Left cardiac atrium (tissue), 4 donors: ENCODE measurements at places on chromosomes 11 and 22.
A peak's percentile ranks its signal among the peaks of the same experiment; 100 is the strongest.

DNA sequence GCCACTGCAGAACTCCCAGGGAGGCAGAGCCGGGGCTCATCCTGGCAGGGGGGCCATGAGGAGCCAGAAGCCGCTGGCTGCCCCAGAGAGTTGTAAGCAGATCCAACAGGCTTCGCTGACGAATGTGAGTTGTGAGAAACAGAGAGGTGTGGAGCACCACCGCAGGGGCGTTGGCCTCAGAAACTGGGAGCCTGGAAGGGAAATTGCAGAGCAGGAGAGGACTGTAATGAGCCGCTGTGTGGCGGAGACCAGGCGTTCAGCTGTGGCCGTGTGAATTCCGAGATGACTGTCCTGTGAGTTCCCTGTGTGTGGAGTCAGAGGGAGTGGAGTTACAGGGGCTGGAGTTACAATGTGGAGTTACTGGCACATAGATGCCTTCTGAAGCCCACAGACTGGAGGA, 27.7 kb upstream of the ETS1 start:
- DNase-seq = no peak

- no peak for DNase-seq
Observed at GRCh38 chr11:62505059-62505439, 41.6 kb downstream of the AHNAK start.

DNA sequence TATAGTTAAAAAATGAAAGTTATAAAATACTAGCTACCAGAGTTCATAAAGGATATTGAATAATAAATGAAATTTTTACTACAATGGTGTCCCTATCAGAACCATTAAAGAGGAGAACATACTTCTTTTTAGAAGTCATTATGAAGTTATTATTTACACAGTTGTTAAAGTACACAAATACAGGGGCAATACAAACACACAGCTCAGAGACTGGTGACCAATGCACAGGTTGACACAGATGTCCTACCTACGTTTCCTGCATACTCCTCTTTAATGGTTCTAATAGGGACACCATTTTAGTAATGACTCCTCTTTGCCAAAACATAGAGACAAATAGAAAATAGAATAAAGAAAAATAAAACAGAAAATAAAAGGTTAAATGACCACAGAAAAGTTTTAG, 10.1 kb downstream of the NLRP10 start:
- DNase-seq = no peak

DNA sequence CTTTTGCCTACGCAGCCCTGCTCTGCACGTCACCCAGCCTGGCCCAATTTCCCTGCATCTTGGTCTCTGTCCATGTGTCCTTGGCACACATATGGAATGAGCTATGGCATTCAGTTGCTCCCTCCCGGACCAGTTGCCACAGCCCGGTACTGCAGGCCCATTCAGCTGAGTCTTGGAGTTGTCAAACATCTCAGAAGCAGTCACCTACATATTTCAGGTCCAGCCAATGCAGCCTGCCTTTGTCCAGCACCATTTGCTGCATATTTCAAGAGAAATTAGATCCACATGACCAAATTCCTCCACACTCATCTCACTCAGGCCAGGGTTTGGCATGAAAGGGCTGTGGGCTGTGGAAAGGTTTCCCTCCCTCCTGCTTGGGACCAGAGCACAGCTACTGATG, 76.8 kb downstream of the MN1 start:
- peak; percentile 7 for DNase-seq

DNA sequence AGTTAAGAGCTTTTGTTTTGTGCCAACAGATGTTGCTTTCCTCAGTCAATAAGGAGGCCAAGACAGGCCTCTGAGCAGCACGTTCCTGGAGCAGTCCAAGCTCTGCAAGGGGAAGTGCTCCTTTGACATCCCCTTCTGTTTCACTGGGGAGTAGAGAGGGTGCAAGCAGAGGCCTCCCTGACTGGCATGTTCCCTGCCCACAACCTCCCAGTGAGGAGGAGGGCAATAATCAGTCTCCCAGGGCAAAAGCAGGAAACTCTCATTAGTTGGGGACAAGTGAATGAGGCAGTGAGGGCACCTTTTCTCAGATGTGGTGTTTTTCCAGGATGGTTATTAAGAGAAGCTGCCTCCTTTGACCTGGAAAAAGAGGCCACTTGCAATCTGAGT, 79.5 kb upstream of the ZBED5 start:
- no peak for DNase-seq

DNA sequence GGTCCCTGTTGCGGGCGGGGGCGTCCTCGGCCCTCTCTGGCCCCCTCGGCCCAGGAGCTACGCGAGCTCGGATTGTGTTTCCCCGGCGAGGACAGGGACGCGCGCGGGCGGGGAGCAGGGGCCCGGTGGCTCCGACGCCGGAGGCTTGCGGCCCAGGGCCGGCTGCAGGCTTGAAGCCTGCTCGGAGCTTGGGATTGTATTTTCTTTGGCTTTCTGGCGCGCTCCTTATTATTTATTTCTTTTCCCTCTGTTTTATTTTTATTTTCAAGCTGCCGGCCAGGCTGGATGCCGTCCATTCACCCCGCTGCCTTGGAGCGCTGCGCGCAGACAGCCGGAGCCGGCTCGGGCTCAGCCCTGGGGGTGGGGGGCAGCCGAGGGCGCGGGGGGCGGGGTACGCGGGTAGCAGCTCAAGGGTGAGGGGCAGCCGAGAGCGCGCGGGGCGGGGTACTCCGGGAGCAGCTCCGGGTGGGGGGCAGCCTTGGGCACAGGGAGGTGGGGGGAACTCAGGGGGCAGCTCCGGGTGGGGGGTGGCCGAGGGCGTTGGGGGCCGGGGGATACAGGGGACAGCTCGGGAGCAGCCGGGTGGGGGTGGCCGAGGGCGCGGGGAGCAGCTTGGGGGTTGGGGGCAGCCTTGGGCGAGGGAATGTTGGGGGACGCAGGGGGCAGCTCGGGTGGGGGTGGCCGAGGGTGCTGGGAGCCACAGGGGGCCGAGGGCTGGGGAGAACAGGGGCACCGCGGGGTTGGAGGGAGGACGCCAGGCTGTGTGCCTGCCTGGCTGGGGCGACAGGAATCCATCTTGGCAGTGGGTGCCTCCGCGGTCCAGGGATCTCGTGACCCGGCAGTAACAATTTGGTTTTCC, 42.7 kb downstream of the KCNJ1 start:
- DNase-seq = no peak

DNA sequence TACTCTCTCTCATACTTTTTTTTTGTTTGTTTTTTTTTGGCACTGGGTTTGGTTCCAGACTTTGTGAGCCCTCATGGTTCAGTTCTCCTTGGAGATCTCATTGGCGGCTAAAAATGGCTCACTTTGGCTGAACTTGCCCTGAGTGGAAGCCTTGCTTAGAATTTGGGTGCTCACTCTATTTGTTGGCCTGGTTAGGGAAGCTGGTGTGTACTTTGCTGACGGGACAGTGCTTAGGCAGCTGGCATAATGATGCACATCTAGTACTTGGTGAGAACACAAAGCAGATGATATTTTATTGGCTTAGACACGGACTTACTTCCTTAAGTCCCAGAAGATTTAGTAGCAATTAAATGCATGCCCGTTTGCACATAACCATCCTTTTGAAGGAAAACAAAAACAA, 66.5 kb upstream of the GRAMD1B start:
- no peak for DNase-seq

- no peak for DNase-seq
Observed at GRCh38 chr11:69039501-69039900, 9.2 kb upstream of the TPCN2 start.

DNA sequence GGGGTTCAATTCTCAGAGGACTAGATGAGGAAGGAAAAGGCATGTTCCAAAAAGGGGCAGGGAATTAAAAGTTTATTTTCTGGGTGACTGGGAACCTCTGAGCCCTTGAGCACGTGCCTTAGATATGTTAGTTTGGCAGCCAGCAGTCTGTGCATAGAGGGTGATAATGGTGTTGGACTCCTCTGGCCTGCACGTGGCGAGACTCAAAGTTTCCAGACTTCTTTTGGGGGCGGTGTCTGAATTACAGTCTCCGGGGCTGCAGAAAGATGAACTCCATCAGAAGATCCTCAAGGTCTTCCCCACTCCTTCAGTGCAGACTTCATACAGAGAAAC, 861 bp upstream of the ZNRF3 start:
- no peak for DNase-seq

DNA sequence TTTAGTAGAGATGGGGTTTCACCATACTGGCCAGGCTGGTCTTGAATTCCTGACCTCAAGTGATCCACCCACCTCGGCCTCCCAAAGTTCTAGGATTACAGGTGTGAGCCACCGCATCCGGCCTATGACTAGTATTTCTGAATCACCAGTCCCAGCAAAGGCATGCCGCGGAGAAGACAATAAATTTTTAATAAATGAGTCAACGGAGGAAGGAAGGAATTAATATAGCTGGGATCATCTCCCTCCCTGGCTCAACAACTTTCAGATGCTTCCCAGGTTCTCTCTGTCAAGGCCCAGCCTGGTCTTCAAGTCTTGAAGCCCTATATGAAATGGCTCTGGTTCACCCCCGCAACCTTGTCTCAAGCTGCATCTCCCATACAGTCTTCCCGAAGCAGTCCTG, 45.7 kb downstream of the CYTH4 start:
- no peak for DNase-seq

DNA sequence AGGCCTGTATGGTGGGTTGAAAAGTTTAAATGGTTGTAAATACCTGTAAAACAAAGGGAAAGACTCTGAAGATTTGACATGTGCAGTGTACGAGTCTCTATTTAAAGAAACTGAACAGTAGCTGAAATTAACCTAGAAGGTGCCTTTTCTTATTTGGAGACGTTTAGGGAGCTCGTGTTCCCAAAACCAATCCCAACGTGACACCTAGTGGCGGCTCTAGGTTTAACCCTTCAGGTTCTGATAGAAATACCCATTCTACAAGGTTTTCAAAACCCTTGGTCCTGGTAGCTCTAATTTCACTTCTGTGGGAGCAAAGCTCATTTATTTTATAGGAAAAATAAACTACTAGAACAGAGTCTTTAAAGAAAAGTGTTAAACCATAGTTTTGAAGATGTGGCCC, 258.3 kb downstream of the LRRC4C start:
- no peak for DNase-seq

GRCh38 chr11:121773076-121773475, 320.3 kb upstream of the SORL1-AS1 start:
- DNase-seq = no peak

GRCh38 chr11:83723999-83724398, 437.8 kb upstream of the CCDC90B start:
- DNase-seq = peak; percentile 29

DNA sequence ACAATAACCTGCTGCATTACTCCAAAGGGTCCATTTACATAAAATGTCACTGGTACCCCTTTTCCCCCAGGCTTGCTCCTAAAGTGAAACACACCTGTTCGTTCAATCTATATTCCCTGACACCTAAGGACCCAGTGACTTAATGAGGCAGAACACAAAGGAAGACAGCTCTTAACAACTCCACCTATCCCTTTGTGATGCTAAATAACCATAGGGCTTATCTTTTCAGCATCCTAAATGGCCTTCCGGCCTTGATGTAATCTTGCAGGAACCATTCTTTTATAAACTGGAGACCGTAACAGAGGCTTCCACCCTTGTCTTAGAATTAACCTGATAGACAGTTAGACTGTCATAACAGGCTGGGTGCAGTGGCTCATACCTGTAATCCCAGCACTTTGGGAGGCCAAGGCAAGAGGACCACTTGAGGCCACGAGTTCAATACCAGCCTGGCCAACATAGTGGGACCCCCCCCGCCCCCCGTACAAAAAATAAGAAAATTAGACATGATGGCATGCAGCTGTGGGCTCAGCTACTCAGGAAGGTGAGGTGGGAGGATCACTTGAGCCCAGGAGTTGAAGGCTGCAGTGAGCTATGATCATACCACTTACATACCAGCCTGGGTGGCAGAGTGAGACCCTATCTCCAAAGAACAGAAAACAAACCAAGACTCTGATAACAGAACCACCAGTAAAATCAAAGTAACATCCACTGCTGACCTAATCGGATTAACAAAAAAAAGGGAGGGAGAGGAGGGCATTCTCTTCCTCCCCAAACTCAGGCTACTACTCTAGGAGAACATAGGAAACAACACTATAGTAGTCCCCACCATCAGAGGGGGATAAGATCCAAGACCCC, 5.1 kb downstream of the CHEK2 start:
- no peak for DNase-seq

- DNase-seq = no peak
Observed at GRCh38 chr11:100872951-100873740, 186.1 kb downstream of the ARHGAP42 start.

DNA sequence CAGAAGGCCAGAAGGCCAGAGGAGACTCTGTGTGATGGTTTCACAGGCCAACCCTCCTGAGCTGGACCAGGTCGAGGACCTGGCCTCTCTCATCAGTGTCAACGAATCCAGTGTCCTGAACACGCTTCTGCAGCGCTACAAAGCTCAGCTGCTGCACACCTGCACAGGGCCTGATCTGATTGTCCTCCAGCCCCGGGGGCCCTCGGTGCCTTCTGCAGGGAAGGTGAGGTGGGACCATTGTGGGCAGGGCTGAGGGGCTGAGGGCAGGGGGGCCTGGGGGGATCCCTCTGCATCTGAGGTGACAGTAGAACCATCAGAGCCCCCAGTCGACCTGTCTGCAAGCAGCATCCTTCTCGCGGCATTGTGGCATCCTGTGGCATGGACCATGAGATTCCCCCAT, 30.3 kb downstream of the MYO18B start:
- no peak for DNase-seq

DNA sequence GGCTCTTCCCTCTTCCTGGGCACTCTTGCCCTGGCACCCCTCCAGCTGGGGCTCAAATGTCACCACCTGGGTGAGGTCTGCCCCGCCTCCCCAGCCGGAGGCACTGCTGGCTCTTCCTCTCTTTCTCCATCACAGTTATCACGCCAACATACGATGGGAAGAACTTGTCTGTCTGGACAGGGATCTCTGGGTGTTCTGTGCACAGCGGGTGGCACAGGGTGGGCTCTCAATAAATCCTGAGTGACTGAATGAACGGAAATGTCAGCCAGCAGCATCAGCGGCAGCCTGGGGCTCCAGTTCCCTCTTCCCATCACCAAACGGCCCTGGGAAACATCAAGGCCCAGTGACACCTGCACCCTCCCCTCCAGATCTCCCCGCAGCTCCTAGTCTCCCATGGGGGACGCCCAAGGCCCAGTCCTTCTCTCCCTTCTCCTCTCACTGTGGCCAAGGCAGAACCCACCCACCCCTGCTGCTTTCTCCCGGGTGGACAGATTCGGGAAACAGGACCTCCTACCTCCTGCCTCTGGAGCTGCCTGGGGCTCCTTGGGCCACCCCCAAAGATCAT, 440 bp upstream of the SLC25A45 start:
- DNase-seq = no peak

DNA sequence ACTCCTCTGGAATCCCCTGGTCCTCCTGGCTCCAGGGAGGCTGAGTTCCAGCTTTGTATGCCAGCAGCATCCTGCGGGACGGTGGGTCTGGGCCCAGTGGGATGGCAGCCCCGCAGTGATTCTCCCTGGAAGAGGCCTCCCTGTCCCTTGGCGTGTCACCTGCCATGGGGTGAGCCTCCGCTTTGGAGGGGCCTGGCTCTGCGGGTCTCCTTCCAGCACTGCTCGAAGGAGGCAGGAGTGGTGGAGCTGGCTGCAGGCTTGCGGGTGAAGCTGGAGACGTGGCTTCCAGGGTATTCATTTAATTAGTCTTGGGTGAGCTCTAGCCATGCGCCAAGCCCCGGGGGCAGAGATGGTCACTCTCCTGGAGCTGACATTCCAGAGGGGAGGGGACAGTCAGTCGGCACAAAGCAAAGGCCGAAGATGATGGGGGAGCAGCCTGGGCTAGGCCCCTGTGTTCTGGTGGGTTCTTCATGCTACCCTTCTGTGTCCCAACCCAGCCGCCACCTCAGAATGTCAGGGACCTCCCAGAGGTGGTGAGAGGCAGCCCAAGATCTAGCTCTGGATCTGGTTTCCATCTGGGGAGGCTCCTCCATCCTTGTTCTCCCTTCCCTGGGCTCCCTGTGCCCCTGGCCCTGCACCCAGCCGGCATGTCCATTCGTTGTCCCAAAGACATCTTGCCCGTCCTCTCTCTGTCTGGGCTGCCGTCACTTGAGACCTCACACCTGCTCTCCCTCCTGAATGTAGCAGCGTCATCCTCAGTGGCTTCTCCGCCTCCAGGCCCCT, 1332.5 kb downstream of the BRD1 start:
- no peak for DNase-seq
